ENCODE measurements at places on chromosomes 13 and 19.

GRCh38 chr19:47479701-47480503 lies 4.1 kb downstream of the KPTN start:
- no peak for DNase-seq

DNA sequence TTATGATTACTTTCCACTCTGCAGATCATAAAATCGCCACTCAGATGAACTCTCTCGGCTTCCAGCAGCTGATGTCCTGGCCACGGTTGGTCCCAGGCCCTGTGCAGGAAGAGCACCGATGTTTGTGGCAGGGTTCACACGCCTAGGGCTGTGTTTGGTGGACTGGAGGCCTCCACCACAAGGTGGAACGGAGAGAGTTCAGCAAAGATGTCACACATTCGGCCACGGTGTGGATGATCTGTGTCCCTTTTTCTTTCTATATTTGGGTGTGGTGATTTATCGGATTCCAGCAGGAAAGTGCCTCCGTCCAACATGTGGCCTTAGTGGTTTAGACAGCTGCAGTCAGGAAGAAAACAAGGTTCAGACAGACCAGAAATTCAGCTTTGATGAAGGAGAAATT lies 521 bp upstream of the SHISA2 start:
- no peak for DNase-seq

DNA sequence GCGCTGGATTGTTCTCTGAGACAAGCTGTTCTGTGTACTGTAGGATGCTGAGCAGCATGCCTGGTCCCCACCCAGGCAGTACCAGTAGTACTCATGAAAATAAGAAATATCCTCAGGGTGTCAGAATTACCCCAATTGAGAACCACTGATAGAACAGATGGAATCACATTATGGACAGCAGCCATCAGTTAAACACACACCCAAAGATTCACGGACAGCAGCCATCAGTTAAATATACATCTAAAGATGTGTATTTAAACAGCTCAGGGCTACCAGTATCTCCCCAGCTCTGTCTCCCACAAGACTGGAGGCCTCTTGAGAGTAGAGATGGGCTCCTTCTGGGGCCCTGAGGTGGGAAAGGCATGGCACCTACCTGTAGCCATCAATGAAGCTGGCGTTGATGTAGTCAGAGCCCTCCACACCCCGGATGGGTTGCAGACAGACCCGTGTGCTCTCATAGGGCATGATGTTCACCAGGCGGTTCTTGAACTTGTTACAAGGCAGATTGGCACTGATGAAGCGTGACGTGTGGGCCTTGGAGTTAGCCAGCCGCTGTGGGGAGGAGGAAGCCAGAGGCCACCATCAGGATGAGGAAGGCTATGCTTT lies 129.3 kb downstream of the PTPRS start:
- no peak for DNase-seq

DNA sequence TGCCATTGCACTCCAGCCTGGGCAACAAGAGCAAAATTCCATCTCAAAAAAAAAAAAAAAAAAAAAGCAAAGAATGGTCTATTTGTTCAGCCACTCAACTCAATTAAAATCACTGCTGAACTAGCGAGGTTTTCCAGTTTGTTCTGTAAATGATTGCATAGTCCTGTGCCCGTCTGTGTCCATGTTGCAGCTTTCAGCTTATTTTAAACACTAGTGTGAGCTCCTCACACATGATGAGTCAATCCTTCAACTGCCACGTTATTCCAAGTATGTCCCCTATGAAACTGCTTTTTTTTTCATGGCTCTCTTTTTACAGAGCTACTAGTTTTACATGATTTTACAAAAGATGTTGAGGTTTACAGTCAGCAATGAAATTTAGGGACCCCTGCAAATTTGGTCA lies 12.2 kb downstream of the SUGP2 start:
- DNase-seq = no peak

GRCh38 chr19:45886427-45887199 lies 672 bp upstream of the IRF2BP1 start:
- DNase-seq = peak; percentile 87

DNA sequence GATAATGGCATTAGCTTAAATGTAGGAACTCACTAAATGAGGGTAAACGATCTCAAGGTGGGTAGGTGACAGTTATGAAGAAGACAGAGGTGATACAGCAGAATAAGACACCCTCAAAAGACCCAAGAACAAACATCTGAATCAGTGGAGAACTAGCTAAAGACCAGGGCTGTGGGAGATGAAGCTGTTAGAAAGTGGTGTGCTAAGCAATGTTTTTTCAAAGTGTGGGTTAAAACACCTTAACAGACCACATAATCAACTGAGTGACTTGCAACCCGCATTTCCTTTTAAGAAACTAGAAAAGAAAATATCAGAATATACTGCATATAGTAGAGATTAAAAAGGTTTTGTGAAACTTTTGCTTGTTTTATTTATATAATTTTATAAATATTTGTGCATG lies 70.0 kb downstream of the ZDHHC20 start:
- DNase-seq = no peak

- DNase-seq = no peak
These were observed 6.6 kb upstream of the CD79A start for GRCh38 chr19:41870401-41870873.

- no peak for DNase-seq
These were observed 3.8 kb upstream of the TSHZ3 start for GRCh38 chr19:31352782-31353651.

GRCh38 chr13:71244161-71244560 lies 622.8 kb downstream of the DACH1 start:
- no peak for DNase-seq

- peak; percentile 48 for DNase-seq
These were observed 3.8 kb downstream of the ATP12A start for GRCh38 chr13:24683838-24684599.

GRCh38 chr19:6717441-6717971 lies 2.9 kb downstream of the C3 start:
- DNase-seq = no peak

- no peak for DNase-seq
These were observed 169.9 kb downstream of the DCT start for GRCh38 chr13:94309576-94309975.

DNA sequence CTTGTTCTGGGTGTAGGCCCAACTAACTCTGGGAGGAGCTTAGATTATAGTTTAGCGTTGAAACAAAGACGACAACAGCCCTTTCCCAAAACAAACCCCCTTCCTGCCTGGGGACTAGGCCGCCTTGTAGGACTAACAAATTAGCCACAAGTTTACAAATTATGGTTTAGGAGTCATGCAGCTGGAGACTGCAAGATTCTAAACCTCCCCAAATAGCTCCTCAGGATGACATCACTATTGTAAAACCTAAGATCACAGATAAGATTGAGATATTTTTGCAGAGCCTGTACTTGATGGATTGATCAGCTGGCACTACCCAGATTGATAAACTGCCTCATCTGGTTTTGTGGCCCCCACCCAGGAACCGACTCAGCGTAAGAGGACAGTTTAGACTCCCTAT lies 2.3 kb upstream of the SLC25A15 start:
- peak; percentile 46 for DNase-seq

DNA sequence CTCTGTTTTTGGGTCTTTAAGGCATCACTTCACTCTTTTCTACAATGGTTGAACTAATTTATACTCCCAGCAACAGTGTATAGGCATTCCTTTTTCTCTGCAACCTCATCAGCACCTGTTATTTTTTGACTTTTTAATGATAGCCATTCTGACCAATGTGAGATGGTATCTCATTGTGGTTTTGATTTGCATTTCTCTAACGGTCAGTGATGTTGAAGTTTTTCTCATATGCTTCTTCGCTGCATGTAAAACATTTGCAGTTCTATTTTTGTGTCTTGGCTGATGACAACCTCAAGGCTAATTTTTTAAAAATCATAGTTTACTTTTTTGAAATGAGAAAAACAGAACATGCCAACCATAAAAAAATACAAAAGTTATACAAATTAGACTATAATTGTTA lies 258.2 kb upstream of the EDNRB start:
- DNase-seq = no peak

DNA sequence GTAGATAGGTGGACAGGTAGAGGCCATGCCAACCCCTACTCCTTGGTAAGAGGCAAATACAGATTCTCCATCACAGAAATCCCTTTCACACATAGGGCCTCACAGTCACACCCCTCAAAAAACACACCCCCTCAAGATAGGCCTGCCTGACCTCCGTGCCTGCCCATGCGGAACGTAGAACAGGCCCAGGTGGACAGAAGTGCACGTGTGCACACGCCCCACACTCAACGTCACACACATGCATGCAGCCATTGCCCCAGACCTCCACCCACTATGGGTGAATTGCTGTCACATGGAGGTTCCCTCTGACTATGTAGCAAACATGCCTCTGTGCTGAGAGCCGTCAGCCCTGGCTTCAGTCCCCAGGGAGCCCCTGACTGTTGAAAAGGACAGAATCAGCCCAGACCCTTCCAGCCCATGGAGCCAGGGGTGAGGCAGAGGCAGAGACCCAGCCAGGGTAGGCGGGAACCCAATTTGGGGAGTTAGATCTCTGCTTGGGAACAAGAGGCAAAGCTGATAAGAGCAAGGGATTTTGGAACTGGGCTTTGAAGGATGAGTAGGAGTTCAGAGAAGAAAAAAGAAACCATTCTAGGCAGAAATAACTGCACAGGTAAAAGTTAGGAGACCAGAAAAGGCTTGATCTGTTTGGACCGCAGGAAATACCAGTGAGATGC lies 3.1 kb downstream of the ANKRD24 start:
- DNase-seq = no peak

GRCh38 chr19:40576151-40576584 lies 505 bp upstream of the SHKBP1 start:
- no peak for DNase-seq

DNA sequence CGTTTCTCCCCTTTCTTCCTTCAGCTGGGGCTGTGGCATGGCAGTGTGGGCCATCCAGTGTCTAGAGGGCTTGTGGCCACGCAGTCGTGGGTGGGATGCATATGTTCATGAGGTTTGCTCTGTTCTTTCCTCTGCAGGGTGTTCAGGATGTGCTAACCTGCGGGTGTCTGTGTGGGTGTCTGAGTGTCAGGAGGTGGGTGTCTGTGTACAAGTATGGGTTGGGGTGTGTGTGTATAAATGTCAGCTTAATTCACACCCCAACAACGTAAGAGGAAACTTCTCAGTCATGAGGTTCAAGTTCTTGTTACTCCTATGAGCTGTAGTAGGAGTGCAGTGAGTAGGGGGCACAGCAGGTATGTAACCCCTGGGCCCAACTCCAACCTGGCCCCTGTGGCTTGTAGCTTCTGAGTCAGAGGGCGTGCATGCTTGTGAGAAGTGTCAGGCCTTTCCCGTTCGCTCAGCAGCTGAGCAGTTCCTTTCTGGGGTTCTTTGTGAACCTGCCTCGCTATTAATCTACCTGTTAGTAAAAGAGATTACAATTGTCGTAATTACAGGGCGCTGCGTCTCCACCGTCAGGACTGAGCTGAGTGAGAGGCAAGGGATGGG lies 49.1 kb downstream of the NFIX start:
- peak; percentile 24 for DNase-seq

- DNase-seq = no peak
These were observed 53.2 kb downstream of the CRTC1 start for GRCh38 chr19:18736415-18737336.

DNA sequence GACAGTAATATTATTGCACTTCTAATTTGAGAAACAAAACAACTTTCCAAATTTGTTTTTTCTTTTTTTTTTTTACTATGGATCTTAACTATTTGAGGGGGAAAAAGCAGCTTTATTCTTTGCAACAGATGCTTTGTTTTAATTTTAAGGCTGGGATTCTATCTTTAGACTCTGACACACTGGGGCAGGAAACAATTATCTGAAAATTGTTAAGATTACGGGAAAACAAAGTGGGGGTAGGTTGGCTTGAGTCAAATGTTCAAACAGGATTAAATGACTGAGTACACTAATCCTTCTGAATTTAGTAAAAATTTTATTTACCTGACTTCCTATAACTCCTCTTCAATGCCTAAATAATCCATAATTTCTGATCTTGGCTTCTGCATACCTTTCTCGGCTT lies 543.2 kb downstream of the SLITRK6 start:
- DNase-seq = no peak

DNA sequence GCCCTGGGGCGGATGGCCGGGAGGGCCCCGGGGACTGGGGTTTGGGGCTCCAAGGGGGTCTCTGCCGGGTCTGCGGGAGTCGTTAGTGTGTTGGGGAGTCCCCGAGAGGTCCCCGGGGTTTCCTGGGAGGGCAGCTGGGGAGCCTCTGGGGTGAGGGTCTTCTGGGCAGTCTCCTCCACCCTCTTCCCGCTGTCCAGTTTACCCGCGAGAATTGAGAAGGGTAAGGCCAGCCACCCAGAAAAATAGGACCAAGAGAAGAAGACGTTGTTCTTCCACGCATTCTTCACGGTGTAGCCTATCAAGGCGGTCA lies 1.0 kb upstream of the ETFB start:
- DNase-seq = peak; percentile 30

- DNase-seq = no peak
These were observed 3.8 kb downstream of the WBP4 start for GRCh38 chr13:41065078-41065477.

GRCh38 chr19:49364083-49364737 lies 533 bp downstream of the DKKL1 start:
- no peak for DNase-seq

DNA sequence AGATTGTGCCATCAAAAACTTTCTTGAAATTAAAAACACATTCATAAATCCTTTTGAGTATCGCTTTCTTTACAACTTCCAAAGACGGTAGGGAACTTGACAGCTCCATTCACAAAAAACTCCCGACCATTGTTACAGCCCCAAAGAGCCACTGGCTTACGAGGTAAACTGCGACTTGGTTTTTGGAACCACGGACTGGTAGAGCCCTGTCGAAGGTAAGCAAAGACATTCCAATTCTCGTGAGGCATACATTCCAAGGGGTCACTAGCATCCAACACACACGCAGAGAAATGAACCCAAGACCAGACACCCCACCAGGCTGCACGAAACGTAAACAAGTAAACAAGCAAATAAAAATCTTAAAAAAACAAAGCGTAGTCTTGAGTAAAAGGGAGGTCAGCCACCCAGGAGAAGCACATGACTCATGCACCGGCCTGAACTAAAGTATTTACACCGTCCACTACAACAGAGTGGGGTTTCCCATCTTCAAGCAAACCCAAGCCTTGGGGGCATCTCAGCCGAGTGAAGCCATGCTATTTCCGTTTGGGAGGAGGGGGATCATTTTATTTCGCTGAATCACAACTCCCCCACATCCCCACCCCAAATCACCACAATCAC lies 1.4 kb downstream of the BRD4 start:
- peak; percentile 23 for DNase-seq
